Naive B cell (primary cell): ENCODE measurements at places on chromosomes 1 and 21.
A peak's percentile ranks its signal among the peaks of the same experiment; 100 is the strongest.

GRCh38 chr1:159869607-159870006, 7.2 kb upstream of the VSIG8 start:
- DNase-seq = no peak

DNA sequence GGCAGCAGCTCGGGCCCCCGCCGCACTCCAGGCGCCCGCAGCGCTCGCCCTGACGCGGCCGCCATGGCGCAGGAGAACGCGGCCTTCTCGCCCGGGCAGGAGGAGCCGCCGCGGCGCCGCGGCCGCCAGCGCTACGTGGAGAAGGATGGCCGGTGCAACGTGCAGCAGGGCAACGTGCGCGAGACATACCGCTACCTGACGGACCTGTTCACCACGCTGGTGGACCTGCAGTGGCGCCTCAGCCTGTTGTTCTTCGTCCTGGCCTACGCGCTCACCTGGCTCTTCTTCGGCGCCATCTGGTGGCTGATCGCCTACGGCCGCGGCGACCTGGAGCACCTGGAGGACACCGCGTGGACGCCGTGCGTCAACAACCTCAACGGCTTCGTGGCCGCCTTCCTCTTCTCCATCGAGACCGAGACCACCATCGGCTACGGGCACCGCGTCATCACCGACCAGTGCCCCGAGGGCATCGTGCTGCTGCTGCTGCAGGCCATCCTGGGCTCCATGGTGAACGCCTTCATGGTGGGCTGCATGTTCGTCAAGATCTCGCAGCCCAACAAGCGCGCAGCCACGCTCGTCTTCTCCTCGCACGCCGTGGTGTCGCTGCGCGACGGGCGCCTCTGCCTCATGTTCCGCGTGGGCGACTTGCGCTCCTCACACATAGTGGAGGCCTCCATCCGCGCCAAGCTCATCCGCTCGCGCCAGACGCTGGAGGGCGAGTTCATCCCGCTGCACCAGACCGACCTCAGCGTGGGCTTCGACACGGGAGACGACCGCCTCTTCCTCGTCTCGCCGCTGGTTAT, 2.8 kb downstream of the KCNJ9 start:
- peak; percentile 68 for DNase-seq

DNA sequence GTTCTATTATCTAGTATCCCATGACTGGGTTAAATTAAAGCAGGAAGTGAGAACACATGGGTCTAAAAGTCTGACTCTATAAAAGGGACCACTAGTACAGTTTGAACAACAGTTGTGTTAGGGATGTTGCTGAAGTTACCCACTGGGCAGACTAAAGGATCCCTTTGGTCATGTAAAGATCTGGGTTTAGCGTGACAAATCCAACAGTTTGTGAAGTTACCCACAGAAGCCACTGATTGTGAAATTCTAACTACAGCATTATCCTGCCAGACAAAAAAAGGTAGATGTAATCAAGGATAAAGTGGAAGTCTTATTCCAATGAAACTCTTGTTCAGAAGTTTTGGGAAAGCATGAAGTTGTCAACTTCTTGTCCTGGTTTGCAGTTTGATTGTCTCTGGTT, 5.7 kb downstream of the QSOX1 start:
- DNase-seq = no peak

DNA sequence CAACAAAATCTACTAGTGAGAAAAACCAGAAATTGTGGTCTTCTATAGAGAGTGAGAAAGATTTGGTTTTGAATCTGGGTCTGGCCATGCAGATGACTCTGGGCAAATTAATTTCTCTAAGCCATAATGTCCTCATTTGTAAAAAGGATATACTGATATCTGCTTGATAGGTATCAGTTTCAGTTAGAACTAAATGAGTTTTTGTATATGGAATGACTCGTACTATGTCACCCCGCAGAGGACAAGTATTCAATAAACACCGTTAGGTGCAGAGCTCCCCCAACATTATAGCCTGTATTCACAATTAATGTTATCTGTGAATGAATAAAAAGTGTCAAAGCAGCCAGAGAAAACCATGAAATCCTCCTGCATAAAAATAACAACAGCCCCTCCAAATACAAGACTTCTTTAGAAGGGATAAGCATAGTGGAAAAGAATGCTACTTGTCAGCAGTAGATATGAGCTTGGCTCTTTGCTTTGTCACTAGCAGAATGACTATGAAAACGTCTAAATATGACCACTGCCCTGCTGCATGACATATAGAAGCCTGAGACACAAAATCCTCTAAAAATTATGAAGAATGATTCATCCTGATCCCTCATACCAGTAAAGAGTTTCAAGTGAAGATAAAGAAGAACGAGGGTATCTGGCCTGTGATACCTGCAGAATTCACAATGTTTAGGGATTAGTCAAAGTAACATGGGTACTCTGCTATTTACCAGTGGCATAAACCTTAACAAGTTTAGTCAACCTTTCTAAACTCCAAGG, 17.8 kb downstream of the SCAF4 start:
- DNase-seq = no peak

- no peak for DNase-seq
Measured at GRCh38 chr1:31437433-31438037, 24.5 kb downstream of the SERINC2 start.

DNA sequence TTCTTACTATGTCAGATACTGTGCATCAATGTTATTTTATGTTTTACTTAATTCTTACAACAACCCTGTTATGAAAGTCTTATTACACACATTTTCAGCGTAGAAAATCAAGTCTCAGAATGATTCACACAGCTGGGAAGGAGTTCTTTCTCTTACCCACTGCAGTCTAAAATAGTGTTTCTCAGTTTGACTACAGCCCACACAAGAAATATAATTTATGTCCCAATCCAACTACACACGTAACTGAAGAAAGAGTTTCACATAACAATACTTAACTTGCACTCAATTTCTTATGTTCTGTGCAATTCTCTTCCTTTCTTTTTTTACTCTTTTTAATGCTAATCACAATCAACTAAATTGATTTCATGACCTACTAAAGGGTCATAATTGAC, 252.8 kb upstream of the ADGRL2 start:
- no peak for DNase-seq
